Osteocyte (in vitro differentiated cells): ENCODE measurements at places on chromosomes 6 and 20. TPM values are rescaled to one million over a fixed set of nuclear protein-coding genes. Genes with fewer than 3 reads are reported as not detected.

- DNase-seq: no peak
Measured at GRCh38 chr20:38199501-38200390, 34.7 kb upstream of the TGM2 start.

- DNase-seq: no peak
Measured at GRCh38 chr20:57679113-57679512, 30.7 kb downstream of the PMEPA1 start.

DNA sequence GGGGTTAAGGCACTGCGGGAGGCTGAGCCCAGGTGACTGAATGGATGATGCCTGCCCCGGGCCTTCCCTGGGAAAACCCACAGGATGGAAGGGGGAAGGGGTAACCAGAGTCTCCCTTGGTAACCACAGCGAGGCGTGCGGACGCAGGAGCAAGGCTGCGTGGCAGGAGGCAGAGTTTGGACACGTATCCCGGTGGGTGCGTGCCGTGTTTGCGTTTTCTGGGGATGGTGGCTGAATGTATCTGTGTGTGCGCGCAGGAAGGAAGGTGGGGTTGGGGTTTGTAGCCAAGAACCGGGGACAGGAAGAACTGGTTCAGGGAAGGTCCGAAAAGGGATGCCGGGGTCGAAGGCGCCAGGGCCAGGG lies 1.8 kb downstream of the MDGA1 start:
- DNase-seq: no peak

The SLC35D3 gene
- not detected in 2 replicates for total RNA-seq

The DEFB132 gene
- total RNA-seq: not detected in 2 replicates

The TSBP1 gene
- total RNA-seq: not detected in 2 replicates

The WFDC2 gene
- total RNA-seq: not detected in 2 replicates
